ENCODE measurements at places on chromosomes 16 and 17.

GRCh38 chr17:77769215-77769614 is 189.3 kb upstream of the TNRC6C start:
- DNase-seq = no peak

- DNase-seq = no peak
Observed at GRCh38 chr17:42686520-42687128, 4.3 kb downstream of the CNTNAP1 start.

DNA sequence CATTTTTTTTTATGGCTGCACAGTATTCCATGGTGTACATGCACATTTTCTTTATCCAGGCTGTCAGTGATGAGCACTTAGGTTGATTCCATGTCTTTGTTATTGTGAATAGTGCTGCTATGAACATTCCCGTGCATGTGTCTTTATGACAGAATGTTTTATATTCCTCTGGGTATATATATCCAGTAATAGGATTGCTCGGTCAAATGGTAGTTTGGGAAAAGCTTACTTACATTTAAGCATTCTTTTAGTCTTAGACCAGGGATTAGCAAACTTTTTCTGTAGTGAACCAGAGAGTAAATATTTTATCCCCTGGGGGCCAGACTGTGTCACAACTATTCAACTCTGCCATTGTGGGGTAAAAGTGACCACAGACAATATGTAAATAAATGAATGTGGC is 40.2 kb downstream of the MED13 start:
- no peak for DNase-seq

DNA sequence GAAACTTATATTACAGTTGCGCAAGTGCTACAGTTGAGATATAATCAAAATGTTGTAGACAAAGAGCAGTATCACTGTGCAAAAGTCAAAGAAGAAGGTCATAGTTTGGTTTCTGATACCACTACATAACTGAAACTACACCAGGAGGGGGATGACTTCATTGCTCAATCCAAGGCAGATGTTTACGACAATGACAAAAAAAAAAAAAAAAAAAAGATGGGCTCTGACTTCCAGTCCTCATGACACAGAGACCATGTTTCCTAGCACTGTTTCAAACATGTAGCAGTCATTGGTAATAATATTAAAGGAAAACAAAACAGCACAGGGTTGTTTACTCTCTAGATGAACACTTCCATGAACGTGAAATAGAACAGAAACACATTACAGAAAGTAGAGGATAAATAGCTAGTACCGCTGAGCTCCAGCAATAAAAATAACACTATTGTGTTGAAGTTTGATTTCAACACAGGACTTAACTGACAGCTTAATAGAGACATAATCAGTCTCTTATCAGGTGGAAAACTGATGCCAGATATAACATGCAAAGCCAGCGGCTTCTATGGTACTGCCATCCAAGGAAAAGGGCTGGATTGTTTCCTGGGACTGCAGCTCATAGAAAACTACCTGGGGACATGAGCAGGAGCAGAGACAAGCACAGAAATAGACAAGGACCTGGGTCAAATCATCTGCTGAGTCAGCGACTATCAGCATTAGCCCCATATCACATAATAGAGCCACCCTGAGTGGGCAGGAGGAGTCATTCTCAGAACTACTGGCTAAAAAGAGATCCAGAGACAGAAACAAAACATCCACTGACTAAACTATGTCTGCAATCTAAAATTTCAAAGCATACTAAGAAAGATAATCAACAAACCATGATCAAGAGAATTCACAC is 463.6 kb upstream of the SOX9 start:
- DNase-seq = no peak

GRCh38 chr16:19578378-19578971 is 23.0 kb downstream of the VPS35L start:
- DNase-seq = no peak

GRCh38 chr17:35087731-35088355 is 24.3 kb upstream of the RFFL start:
- no peak for DNase-seq

- no peak for DNase-seq
Observed at GRCh38 chr17:38922538-38923297, 2.7 kb upstream of the LASP1NB start.

DNA sequence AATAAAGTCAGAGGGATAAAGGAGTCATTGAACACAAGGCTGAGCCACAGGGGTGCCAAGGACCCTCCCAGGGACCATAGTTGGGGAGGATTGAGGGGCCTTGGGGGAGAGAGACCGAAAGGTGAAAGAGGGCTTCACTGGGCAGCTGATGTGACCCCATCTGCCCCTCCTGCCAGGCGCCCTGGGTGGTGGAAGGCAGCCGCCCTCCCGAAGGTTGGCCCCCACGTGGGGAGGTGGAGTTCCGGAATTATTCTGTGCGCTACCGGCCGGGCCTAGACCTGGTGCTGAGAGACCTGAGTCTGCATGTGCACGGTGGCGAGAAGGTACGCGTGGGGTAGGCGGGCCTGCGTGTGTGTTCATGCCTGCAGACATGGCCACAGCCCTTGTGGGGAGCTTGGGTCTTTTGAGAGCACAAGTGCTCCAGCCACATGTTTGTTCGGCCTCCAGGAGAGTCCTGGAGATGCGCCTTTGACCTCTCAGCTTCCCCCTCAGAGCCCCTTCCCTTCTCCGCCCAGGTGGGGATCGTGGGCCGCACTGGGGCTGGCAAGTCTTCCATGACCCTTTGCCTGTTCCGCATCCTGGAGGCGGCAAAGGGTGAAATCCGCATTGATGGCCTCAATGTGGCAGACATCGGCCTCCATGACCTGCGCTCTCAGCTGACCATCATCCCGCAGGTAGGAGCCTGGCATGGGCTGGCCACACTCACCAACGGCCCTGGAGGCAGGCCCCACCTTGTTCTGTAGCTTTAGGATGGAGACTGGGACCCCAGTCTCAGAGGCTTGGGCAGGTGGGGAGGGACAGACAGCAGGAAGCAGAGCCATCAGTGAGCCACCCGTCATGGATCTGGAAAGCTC is 24.1 kb downstream of the ANKRD40 start:
- no peak for DNase-seq

DNA sequence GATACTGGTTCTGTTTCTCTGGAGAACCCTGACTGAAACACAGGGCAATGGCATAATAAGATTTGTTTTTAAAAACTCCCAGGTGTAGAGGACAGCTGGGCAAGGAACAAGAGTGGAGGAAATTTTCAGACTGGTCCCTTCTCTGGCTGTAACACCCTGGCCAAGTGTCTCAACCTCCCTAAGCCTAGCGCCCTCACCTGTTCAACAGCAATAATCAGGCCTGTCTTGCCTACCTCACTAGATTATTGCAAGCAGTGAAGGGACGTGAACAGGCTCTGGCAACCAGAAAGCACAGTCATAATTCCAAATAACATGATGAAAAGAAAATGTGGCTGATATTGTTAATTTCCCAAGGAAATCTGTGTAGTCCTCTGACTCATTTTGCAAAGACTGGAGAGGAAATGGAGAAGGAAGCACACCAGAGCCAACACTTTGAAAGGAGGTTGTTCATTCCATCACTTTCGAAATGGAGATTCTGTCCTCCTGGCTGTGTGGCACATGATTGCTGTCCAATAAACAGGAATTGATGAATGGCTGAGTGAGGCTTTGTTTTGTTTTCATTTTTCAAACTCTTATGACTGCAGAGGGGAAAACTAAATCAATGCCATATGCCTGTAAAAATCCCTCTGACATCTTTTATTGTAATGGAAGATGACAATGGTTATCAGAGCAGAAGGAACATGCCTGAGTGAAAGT is 87.5 kb upstream of the HLF start:
- DNase-seq = no peak

DNA sequence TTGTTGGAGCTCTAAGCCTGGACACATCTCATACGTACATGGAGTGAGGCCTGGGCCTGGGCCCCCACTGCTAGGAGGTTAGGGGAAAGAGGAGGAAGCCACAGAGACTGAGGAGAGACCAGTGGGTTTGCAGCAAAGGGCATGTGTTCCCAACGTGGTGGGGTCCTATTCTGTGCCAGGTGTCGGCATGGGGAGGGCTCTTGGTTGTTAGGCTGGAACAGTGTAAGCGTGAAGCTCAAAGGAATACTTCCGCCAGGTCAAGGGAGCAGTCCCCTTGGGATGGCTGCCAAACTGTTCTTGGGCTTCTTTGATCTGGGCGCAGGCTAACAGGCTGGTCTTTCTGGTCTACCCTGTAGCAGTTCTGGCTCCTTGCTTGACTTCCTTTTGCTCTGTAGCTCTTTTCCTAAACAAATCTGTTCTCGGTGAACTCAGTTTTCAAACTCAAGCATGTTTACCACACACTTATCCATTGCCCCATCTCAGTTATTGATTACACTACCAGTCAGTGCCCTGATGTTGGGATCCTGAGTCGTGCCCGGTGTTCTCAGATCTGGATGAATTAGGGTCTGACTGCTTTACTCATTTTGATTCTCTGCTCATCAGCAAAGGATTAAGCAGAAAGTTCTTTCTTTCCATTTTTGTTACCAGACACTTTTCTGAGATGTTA is 36.4 kb downstream of the GPT2 start:
- DNase-seq = no peak

Data from stimulated activated CD8-positive, alpha-beta memory T cell treated with anti-CD3 and anti-CD28 coated beads, Interleukin-4, amount 100 ng/mL, for 4 hours (primary cell).